Stimulated activated CD4-positive, alpha-beta T cell treated with anti-CD3 and anti-CD28 coated beads, Interleukin-2, amount 100 ng/mL, for 4 hours (primary cell): ENCODE measurements at places on chromosomes 6 and 20.

GRCh38 chr20:48398506-48399449 is 429.0 kb downstream of the PREX1 start:
- no peak for DNase-seq

- no peak for DNase-seq
Measured at GRCh38 chr6:25028328-25028727, 92.6 kb upstream of the RIPOR2 start.

DNA sequence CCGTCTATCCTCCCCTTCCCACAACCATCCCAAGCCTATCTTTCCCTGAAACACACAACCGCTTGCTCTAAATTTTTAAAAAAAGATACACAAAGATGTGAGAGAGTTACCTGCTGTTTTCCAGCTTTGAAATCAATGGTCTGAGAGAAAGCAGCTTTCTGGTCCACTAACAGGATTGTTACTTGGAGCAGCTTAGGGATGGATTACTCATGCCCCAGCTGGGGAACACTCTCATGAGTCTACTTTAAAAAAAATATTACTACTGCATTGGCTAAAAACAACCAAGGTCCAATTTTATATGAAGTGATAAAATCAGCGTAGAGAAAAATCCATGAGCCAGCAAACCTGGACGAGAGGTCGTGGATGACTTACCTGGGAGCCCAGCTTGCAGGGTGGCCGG is 29.6 kb upstream of the FOXC1 start:
- no peak for DNase-seq

DNA sequence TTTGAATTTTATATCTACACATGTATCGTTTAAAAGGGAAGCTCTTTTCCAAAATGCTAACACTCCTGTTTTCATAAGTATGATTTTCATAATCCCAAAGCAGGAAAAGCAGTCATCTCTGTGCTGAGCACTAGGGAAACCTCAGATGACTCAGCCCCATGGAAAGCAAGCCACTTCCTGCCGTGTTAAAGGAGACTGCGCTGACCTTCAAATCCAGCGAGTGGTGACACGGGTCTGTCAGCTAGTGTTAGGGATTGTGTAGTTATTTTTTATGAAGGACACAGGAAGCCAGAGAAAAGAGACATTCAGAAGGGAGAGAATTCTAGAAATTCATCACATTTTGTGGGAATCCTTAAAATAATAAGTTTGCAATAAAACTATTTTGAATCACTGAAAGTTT is 57.0 kb upstream of the CD93 start:
- no peak for DNase-seq

DNA sequence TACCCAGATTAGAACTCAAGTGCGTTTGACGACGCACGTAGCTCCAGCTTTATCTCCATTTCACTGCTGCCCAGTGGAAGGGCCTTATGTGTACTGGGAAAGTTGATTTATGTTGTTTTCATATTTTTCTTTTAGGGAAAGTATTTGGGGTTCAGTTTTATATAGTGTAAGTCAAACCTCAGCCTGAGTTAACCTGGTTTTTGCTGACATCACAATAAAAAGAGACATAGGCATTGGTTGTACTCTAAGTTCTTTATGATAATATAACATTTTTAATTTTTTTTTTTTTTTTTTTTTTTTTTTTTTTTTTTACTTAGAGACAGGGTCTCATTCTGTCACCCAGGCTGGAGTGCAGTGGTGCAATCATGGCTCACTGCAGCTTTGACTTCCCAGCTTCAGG is 34.1 kb upstream of the PRL start:
- DNase-seq, result no peak

- DNase-seq, result no peak
Measured at GRCh38 chr6:83369692-83370091, 61.2 kb downstream of the ME1 start.

DNA sequence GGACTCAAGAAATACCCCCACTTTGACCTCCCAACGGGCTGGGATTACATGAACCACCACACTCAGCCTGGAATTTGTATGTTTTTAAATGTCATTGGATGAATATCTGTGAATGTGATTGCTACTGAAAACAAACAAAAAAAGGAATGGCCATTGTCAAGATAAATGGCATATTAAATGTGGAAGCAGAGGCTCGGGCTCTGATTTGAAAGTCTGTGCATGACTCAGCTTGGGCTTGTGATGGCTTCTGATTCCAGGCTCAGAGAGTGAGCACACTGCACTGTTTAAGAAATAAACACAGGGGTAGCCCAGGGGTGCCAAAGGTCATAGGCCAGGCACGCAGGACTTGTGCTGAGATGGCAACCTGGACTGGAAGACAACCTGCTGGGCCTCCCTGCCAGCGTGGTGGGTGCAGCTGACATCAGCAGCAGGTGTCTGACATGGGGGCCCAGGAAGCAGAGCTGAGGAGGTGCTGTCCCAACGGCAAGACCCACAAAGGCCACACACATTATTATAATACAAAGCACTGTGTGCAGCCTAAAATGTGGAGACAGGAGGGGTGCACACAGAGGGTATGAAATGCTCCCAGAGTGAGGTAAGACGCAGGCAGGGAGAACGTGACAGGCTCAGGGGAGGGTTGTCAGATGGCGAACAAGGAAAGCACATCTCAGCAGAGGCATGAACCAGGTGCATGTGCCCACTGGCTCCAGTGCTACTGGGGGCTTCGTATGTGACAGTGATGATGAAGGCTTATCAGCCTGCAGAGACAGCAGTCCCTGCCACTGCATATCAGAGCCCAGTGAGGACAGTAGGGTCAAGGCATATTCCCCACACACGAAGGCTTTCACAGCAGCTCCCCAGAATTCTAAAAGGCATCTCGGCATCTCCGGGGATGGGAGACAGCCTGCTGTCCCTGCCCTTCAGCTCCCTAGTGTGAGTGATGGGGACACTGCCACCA is 169.4 kb downstream of the SYNDIG1 start:
- no peak for DNase-seq

DNA sequence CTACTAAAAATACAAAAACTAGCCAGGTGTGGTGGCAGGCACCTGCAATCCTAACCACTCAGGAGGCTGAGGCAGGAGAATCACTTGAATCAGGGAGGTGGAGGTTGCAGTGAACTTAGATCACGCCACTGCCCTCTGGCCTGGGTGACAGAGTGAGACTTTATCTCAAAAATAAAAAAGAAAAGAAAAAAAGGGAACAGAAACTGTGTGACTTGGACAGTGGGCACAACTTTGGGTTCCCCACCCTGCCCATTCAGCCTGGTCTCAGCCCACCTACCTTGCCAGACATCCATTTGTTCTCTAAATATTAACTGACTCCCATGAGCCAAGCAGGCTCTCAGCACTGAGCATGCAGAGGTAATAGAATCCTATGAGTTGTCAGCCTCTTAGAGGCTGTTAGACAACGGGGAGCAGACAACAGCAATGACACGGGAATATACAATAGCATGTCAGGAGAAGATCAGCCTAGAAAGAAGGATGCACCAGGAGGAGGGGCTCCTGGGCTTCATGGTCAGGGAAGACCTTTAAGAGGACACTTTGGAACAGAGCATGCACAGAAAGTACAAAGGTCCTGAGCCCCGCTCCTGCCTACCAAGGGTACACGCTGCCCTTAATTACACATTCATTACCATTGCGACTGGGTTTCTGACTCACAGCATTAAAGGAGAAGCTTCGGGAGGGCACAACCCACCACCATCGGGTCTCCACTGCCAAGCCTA is 20.0 kb downstream of the FAM209B start:
- DNase-seq, result no peak

- no peak for DNase-seq
Measured at GRCh38 chr6:108565091-108565766, 4.5 kb downstream of the FOXO3 start.

DNA sequence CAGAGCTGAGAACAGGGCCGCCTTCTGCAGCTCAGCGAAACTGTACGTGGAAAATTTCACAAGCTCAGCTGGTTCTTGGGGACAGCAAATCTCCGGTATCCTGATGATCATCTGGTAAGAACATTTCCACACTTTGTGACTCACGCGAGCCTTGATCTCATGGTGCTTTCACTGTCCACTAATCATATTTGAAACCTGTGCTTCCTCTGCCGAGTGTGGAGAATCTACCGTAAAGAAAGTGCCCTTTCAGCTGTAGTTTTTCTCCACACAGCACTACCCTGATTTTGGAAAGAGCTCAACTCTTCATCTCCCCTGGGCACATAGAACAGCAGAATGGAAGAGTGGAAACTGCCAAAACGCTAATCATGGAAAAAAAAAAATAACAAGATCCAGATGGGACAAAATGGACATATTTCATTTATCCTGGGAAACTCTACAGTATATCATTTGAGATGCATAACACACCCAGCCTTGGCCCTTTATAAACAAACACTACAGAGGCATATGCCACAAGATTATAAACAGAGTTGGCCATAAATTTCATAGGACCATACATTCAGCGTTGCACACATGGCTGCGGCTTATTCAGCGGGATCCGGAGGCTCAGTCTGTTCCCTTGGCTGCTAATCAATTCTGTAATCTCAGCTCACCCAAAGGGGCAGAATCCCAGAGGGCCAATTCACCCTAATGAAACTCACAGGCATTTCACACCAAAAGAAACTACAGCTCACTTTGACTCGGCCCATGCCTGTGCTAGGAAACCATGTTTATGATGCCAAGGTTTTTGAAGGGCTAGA is 434.5 kb downstream of the HDGFL1 start:
- DNase-seq, result no peak

DNA sequence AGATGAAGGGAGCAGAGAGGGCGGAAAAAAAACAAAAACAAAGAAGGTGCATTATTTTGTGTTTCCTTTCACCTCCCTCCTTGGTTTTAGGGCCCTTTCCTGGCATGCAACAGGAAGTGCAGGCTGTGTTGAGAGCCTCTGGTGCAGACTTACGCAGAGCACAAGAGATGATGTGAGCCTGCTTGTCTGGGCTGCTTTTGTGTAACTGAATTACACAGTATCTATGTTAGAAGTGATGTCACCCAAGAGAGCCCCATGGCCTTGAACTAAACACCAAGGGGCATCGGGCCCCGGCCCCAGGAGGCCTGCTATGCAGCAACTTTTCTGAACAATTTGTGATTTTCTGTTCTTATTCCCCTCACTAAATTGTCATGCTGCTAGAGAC is 25.5 kb downstream of the GNAS start:
- DNase-seq, result no peak

DNA sequence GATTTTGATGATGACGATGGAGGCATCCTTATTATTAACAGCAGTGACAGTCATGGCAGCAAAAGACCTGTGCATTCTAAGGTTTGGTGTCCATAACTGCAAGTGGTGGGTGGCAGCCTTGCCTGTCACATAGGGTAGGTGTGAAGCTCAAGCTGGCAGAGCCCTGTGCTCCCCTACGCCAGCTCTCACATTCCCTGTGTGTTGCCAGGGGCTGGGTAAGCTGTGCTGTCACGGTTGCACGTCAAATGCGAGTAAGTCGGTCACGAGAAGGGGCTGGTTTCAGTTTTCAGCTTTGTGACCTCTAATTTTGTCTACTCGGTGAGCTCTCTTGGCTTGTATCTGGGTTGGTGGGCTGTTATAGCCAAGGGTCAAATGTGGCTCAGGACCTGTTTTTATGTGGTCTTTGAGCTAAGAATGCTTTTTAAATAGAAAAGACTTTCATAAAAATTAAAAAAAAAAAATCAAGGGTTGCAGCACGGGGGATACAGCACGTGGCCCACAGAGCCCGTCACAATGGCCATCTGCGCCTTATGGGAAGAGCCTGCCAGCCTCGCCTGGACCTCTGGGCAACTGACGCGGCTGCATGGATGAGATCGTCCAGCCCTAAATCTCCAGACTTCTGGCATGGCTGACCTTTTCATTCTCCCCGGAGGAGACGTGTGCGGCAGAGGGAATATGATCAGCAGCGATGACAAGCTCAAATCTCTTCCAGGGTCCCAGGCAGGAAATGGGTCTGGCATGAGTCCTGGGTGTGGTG is 148.5 kb downstream of the PHACTR3 start:
- DNase-seq, result no peak

DNA sequence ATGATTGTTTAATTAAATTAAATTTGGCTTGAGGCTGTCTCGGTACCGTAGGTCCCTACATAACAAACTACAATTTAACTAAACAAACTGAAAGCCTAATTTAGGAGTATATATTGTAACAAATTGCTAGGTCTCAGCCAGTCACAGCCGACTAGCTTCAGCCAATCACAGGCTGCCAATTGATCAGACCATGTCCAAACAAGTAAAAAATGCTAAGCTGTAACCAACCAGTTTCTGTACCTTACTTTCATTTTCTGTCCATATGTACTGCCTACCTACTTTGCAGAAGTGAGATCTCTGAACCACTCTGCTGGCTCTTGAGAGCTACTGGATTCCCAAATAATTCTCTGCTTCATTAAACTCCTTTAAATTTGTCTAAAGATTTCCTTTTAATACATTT is 648.0 kb upstream of the GJE1 start:
- DNase-seq, result no peak

GRCh38 chr6:41505122-41506049 is 40.8 kb upstream of the FOXP4 start:
- DNase-seq, result no peak

GRCh38 chr6:94456266-94456665 is 1036.9 kb upstream of the EPHA7 start:
- DNase-seq, result no peak

- DNase-seq, result no peak
Measured at GRCh38 chr6:31528307-31528777, 420 bp upstream of the MCCD1 start.

DNA sequence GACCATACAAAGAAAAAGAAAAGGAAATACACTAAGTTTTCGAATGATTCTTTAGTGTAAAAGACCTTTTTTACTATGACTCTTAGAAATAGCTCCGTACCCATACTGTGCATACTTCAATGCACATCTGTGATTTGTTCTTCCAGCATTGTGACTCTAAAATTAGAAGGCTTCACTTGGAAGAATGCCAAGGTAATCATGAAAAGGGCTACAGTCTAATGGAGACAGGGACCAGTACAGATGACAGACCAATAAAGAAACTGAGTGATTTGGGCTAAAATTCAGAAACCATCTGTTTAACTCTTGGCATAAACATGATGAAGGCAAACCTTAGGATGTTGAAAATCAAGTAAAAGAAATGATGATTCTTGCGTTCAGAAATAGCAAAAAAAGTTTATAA is 46.3 kb downstream of the CYP39A1 start:
- no peak for DNase-seq

DNA sequence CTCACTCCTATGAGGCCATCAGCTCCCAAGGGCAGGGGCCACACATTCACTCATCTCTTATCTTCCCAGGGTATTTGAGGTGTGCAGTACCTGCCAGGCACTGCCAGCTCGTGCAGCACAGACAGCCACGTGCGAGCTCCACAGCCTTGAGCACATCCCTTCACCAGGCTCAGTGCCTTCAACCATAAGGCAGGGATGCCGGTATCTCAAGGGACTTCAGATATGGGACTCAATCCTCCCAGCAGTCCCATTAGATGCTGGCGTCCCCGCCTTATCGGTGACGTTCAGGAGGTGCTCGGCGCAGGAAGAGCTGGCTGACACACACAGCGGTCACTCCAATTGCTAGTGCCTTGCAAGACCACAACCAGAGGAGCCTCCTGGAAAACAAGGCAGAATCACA is 47.0 kb downstream of the EZR start:
- no peak for DNase-seq
